ENCODE measurements at places on chromosomes 1 and 21.

- no peak for DNase-seq
Measured at GRCh38 chr1:214377886-214378285, 96.9 kb downstream of the SMYD2 start.

GRCh38 chr1:6962996-6963911, 178.0 kb downstream of the CAMTA1 start:
- DNase-seq = no peak

- no peak for DNase-seq
Measured at GRCh38 chr1:162372159-162373071, 4.2 kb downstream of the SPATA46 start.

- DNase-seq = no peak
Measured at GRCh38 chr1:174988986-174989385, 10.8 kb upstream of the CACYBP start.

DNA sequence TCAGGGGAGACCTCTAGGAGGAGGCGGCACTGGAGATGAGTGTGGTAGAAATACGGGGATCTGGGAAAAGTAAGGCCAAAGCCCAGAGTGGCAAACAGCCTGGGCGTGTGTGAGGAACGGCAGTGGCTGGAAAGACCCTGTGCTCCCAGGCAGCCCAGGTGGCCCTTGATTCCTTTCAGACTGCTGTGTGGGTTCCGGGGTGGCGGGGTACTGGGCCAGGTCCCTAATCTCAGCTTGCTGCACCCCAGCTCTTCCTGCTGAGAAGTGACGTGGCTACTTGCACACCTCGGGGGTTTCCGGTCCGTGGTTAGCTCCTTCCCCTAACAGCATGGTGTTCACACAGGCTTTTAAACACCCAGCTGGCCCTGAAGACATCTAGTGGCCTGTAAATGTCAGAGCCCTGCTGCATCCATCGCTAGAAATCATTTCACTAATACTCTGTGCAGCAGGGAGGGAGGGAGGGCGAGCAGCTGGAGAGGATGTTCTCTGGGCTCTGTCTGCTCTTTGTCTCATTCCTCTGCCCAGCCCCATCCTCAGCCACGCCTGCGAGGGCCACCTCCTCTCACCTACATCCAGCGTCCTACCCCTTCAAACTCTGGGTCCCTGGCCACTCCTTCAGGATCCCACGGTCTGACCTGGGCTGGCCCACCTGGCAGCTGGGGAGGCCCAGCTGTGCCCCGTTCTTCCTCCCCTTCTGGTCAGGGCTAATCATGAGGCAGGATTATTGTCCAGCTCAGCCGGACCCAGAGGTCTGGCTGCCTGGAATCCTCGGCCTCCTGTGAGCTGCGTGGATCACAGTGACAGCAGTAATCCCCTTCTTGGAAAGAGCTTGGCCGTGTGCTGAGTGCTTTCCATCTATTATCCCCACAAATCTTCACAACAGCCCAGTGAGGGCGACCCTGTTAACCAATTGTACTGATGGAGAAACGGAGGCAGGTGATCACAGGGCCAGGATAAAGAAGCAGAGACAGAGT, 7.2 kb downstream of the ZDHHC18 start:
- no peak for DNase-seq

DNA sequence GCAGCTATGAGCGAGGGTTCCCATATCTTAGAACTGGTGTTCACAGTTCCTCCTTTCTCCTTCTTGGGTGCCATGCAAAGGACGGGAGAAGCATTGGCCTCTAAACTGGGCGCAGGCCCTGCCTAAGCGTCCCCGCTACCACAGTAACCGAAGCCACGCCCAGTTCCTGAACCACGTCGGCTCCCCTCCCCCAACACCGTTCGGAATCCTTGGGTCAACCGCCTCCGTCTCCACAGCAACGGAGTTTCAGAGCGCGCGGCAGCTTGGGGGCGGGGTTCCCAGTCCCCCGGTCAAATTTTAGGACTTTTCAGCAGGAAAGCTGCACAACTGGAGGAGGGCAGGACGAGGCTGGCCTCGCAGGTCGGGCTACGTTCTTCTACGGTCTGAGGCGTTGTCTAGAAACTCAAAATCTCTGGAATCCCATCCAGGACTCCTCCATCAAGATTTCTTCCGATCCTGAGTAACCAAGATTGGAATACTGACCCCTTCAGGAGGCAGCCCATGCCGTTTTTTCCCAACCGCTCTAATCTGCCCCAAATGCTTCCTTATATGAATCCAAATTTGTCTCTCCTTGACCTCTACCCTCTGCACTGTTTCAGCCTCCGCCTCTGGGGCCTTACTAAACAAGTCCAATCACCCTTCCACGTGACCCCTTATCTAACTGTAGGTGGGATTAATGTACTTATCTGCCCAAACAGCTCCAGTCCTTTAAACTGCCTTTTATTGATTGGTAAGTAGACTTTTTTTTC, at the start of gene SPAG17:
Gene SPAG17, minus strand, starts transcription at position 145 of the 749 bp plus-strand sequence. Its CDS starts 71 bp downstream, at position 74.
- no peak for DNase-seq

GRCh38 chr1:147826259-147826658, 65.9 kb upstream of the GJA5 start:
- DNase-seq = no peak

DNA sequence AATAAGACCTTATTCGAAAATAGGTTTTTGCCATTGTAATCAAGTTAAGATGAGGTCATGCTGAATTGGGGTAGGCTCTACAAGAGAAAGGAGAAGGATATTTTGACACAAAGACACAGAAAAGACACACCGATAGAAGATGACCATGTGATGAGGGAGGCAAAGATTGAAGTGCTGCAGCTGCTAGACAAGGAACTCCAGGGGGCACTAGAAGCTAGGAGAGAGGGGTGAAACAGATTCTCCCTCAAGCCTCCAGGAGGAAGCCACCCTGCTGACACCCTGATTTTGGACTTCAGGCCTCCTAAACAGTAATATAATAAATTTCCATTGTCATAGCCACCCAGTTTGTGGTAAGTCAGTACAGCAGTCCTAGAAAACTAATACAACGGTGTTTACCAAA, 506.8 kb upstream of the CAMK1G start:
- no peak for DNase-seq
